ENCODE measurements at places on chromosomes 2 and 18.

- DNase-seq: no peak
Measured at GRCh38 chr2:18991177-18992168, 366.9 kb downstream of the OSR1 start.

DNA sequence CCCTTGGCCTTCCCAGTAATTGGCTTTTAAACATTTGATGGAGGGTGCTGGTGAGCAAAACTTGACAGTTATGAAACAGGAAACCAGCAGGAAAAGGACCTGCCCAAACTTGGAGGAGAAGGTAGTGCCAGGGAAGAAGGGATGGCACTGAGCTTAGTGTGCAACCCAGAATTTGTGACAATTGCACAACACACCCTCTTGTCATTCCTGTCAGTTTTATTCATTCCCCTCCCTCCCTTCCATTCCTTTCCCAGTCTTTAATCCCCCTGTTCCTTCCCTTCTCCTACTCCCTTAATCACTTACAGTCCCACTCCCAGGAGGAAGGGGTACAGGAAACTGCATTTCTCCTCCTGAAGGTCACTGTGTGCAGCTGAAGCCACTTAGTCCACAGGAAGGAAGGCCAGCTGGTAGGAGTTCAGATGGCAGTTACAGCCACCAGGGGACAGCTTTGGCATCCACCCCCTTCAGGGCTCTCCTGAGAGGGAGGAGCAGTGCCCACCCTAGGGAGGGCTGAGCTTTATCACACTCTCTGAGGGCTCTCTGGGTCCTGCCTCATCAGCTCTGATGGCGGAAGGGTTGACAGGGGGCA, 24.0 kb upstream of the SIGLEC15 start:
- DNase-seq: no peak

GRCh38 chr2:95278051-95278471, 3.8 kb downstream of the PROM2 start:
- DNase-seq: no peak

DNA sequence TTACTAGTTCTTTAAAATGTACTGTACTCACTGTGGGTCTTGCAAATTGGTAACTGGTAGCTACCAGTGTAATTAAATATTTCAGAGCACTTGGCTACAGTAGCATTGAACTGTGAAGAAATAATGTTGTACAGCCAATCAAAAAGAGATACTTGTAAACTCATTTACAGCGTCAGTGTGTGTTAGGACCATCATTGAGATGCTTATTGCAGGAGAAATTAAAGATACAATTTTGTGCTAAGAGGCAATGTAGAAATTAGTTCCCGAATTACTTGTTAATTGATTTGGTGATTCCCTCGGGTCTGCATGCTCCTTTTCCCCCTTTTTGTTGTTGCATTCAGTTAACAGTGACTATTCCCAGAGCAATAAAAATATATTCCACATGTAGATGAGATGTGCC, 330.5 kb downstream of the AGAP1 start:
- no peak for DNase-seq

DNA sequence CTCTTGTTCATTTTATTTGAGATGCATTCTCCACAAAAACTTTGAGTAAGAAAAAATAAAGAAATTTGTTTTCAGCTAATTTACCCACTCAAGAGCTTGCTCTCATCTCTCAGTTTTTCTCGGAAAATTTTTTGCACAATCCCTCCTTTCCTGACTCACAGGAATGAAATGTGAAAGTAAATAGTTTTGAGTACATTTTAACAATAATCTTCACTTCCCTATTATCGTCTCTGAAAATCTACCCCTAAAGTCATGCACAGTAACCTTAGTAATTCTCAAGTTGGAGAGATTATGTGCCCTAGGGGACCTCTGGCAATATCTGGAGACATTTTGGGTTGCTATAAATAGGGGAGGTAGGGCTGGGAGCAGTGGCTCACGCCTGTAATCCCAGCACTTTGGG, 2.6 kb downstream of the CYB5A start:
- no peak for DNase-seq

DNA sequence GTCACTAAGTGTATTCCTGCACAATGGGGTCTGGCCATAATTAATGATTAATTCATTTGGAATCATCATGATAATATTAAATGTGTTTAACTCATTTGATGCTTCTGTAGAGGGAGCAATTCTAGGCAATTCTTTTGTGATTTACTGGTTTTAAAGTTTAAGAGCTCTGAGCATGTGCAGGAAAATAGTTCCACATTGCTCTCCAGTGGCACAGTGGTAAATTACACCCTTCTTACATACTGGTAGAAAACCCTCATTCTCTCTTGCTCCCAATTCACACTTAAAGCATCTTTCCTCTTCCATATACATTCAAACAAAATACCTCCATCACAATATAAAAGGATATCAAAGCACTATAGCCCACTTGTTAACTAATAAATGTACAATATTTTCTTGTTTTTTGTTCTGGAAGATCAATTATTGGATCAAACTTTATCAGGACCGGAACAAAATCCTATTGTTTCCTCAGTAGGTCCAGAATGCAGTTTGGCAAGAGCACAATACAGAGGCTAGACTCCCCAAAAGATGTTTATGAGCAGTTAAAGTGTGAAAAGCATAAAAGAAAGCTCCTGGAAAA, 844.3 kb downstream of the MBD2 start:
- peak; percentile 25 for DNase-seq

GRCh38 chr18:10124967-10125366, 211.2 kb downstream of the VAPA start:
- no peak for DNase-seq

DNA sequence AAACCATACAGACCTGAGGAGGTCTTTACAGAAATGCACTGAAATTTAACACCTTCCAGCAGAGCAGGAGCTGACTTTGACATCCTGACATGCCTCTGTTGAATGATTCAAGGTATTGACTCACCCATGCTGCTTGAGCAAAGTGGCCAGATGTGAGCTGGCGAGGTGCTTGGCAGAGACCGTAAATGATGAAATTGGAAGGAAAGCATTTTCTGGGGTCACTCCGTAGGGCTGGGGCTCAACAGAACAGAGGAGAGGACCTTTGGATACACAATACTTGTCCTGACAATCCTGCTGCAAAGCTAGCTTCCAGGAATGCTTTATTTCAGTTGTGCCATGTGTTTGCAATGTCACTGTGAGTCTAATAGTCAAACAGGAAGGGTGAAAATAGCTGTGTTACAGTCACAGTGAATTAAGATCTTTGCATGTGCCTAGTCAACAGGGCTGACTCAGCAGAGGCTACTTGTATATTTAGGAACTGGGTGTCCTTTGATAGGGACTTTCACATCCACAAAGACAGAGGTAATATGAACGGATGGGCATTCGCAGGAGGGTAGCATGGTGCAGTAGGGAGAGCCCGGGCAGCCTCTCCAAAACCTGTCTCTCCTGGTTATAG, 31.6 kb upstream of the NCK2 start:
- no peak for DNase-seq

DNA sequence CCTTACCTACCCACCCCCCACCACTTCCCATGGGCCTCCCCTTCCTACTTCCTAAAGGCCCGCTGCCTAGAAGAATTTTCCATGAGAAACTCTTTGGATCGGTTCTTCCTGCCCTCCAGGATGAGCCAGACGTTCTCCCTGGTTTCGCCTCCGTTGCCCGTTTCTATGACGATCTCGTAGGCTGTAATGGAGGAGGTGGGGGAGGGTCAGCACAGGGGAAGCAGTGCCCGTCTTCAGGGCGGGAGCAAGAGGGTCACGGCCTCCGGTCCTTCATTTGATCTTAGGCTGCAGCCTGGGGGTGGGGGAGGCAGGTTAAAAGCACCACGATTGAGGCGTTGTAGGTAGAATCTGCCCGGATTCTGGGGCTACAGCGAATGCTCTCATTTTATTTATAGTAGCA, 172.0 kb downstream of the LOXHD1 start:
- DNase-seq: no peak

- DNase-seq: no peak
Measured at GRCh38 chr2:37916512-37917082, 8.5 kb upstream of the RMDN2 start.

- DNase-seq: no peak
Measured at GRCh38 chr2:181164699-181165098, 184.3 kb downstream of the UBE2E3 start.

DNA sequence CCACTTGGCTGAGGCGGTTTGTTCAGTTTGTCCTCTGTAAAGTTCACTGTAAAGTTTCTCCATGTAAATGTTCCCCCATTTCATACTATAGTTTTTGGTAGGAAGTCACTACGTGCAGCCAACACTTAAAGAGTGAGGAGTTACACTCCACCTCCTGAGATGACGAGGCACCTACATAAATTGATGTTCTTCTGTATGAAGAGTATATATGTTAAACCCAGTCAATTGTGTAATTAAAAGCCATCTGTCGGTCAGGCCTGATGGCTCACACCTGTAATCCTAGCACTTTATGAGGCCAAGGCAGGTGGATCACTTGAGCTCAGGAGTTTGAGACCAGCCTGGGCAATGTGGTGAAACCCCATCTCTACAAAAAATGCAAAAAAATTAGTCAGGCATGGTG, 7.6 kb downstream of the PIGN start:
- DNase-seq: no peak

Data from glomerular endothelial cell (primary cell).